ENCODE measurements at places on chromosomes 2 and 18. TPM values are rescaled to one million over a fixed set of nuclear protein-coding genes. Genes with fewer than 3 reads are reported as not detected.

The FHOD3 gene
- total RNA-seq: 2.4 TPM

The FAM161A gene
- 6.9 TPM for total RNA-seq

The YES1 gene
- total RNA-seq: 23.2 TPM

The TCF23 gene
- total RNA-seq: not detected

The INHA gene
- 0.39 TPM for total RNA-seq

The SPDYA gene
- total RNA-seq: not detected

The MTX2 gene
- total RNA-seq: 43.1 TPM

The EPC2 gene
- total RNA-seq: 10.5 TPM

The RESP18 gene
- not detected for total RNA-seq

The RPIA gene
- 27.1 TPM for total RNA-seq

The RUFY4 gene
- total RNA-seq: not detected

The STAT4 gene
- total RNA-seq: 3.2 TPM

The NTSR2 gene
- not detected for total RNA-seq

The NEU4 gene
- total RNA-seq: 0.21 TPM

The NDC80 gene
- total RNA-seq: 12.8 TPM

The MORN2 gene
- total RNA-seq: 41.0 TPM

The NAT8 gene
- total RNA-seq: not detected

The TMEM247 gene
- not detected for total RNA-seq

The PROKR1 gene
- not detected for total RNA-seq

The GPR35 gene
- 0.50 TPM for total RNA-seq

The POTEI gene
- not detected for total RNA-seq

The SCN9A gene
- total RNA-seq: 4.4 TPM

The PTMA gene
- total RNA-seq: 1,538 TPM

The IL36G gene
- total RNA-seq: not detected

The CEP68 gene
- total RNA-seq: 11.2 TPM

The SIX3 gene
- total RNA-seq: 1.9 TPM

The PIEZO2 gene
- total RNA-seq: 0.47 TPM

The VRK2 gene
- total RNA-seq: 26.1 TPM

The SRD5A2 gene
- 0.03 TPM for total RNA-seq

The PGAP1 gene
- 2.6 TPM for total RNA-seq

The SNTG2 gene
- not detected for total RNA-seq

The TSPYL6 gene
- total RNA-seq: not detected

The DUSP2 gene
- 0.41 TPM for total RNA-seq

The FOXD4L1 gene
- 0.31 TPM for total RNA-seq

The GCG gene
- total RNA-seq: not detected

The TNFAIP6 gene
- total RNA-seq: 1.2 TPM

Measured in A549 treated with Mapracorat at 1 μM for 4 hours (cell line).